ENCODE measurements at places on chromosomes 12 and 14.

DNA sequence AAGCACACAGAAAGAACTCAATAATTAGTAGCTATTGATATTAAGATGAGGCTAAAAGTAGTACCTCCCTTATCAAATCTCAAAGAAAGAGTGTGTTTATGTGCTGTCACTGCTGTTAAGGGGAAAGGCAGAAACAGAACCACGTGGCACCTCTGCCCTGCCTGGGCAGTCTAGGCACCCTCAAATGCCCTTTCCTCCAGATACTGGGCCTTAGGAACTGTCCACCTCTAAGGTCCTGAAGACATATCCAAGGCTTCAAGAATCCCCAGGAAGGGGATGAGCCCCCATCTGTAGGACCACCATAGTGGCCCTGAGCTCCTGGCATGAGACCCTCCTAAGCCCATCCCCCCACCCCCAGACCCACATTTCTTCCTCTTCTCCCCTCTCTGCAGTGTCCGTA is 29.1 kb downstream of the NGB start:
- DNase-seq = no peak

DNA sequence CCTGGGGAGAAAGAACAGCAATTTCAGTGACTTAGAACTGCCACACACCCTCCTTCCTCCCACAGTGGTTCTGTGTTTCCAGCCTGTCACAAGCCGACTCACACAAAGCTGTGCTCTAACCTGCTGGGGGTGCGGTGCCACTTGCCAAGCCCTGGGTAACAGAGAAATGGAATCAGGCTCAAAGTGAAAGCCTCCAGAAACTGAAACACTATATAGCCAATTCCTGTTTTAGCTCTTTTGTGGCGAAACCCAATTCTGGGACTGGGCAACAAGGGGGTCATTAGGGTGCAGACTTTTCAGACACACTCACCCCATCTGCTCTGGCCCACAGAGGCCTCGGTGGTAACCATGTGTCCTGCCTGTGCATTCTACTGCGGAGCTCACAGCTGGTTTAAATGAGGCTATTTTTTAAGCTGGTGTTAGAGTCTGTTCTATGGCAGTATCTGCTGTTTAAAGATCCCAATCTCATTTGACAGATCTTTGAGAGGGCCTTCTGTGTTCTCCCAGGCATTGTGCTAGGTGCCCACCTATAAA is 15.2 kb upstream of the ACTR6 start:
- no peak for DNase-seq

DNA sequence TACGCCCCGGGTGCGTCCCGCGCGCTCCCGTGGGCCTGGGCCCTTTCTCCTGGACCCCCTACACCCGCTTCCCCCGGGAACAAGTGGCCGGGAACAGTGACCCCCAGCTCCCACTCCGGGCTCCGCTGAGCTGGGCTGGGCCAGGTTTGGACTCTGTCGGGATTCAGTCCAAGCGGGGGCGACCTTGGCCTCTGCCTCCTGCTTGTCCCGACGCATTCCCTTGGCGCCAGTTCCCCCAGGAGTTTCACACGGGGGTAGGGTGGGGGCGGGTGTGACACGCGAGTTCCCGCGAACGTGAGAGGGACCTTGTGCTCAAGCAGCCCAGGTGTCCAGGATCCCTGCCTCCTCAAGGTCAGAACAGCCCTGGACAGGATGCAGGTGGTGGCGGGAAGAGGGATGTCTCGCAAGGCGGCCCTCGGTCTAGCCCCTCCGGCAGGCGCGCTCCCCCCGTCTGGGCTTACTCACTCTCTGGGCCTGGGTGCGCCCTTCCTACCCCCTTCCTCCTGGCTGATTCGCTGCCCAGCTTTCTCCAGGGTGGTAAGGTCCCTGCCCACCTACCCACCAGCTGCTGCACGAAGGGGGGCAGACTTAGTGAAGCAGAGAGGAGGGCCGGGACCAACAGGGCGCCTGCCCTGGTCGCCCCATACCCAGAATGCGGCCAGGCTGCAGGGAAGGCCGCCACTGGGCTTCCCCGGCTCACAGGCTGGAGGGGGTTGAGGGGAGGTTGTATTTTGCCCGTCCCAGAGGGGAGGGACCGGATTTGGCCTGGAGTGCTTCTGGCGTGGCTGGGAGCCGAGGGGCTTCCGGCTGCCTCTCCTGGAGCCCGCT is 862 bp downstream of the CRIP2 start:
- peak; percentile 88 for DNase-seq

GRCh38 chr12:510071-510825 is 50.5 kb downstream of the B4GALNT3 start:
- peak; percentile 46 for DNase-seq

GRCh38 chr14:100416081-100416680 is 93.0 kb downstream of the SLC25A47 start:
- no peak for DNase-seq

- no peak for DNase-seq
Observed at GRCh38 chr12:99917711-99918402, 66.9 kb downstream of the ANKS1B start.

DNA sequence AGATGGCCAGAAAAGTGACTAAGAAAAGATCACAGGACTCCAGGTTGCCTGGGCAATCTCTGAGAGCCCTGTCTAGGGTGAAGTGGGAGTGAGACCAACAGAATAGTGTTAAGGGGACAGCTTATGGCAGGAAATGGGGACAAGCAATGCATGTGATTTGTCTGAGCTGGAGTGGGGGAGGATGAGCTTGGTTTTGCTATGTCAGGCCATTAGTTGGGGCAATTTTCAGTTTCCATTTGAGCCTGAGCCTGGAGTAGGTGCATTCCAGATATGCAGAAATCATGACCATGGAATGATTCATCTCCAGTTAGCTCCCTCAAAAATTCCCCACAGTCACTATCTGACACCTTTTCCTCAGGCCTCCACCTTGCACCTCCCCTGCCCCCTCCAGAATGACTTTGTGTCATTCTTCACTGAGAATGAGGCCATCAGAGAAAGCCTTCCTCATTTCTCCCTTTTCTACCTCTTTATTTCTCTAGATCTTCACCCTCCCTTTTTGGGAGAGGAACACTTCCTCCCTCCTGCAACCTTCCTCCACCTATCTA is 150.9 kb upstream of the PLEKHG7 start:
- DNase-seq = no peak

- no peak for DNase-seq
Observed at GRCh38 chr12:52015532-52016041, 8.8 kb downstream of the TAMALIN start.

DNA sequence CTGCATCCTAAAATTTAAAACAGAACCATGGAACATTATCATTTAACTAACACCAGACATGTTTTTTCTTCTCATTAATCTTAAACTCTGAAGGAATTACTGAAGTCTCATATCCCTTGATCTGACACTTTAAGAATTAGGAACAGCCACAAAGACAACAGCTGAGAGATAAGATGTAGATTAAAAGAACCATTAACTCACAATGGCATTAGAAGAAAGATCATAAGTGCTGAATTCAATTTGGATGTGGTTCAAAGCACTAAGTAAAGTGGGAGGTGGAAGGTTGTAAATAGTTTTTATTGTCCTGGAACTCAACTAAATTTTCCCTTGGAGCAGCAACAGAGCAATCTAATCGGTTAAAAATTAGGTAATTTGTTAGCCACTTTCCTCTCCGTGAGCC is 199.0 kb upstream of the ATP2B1 start:
- DNase-seq = no peak

DNA sequence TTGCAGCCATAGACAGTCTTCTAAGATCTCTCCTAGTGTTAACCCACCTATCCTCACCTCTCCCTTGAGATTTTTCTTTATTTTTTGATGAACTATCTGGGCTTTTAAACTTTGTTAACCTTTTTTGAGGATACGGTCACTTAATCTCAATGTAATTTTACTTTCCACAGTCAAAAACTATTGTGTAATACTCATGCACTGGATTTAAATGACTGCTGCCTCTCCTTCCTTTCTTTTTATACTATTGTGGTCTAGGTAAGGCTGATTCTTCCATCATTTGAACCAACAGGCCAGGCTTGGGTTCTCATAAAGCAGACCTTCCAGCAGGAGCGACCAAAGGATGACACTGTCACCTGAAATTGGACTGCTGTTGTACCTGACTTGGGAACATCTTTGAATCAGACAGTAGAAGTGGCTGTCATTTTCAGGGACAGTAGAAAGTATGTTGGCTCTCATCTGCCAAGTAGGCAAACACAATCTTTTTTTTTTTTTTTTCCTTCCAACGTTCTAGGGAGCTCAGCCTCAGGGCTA is 689 bp upstream of the PDE3A start:
- no peak for DNase-seq

Data from kidney capillary endothelial cell (primary cell).